Left renal pelvis (tissue), 4 donors: ENCODE measurements at places on chromosomes 6 and 20. TPM values are rescaled to one million over a fixed set of nuclear protein-coding genes. Genes with fewer than 3 reads are reported as not detected.

GRCh38 chr6:168667428-168667805 lies 226.4 kb downstream of the SMOC2 start:
- DNase-seq = no peak

GRCh38 chr20:48723308-48724264 lies 104.2 kb downstream of the PREX1 start:
- DNase-seq = no peak

GRCh38 chr20:21867811-21868210 lies 162.3 kb downstream of the PAX1 start:
- DNase-seq = no peak

Gene NKAIN4
- polyA plus RNA-seq = 24.2 TPM

GRCh38 chr20:12072221-12072953 lies 154.7 kb downstream of the BTBD3 start:
- DNase-seq = no peak

Gene CASS4
- polyA plus RNA-seq = 3.3 TPM

Gene C20orf144
- polyA plus RNA-seq = 0.32 TPM

- no peak for DNase-seq
Observed at GRCh38 chr6:34958734-34959133, 69.7 kb downstream of the ANKS1A start.

- DNase-seq = no peak
Observed at GRCh38 chr20:36467076-36467999, 74.0 kb upstream of the MYL9 start.

Gene PPP1R16B
- 4.5 TPM for polyA plus RNA-seq

DNA sequence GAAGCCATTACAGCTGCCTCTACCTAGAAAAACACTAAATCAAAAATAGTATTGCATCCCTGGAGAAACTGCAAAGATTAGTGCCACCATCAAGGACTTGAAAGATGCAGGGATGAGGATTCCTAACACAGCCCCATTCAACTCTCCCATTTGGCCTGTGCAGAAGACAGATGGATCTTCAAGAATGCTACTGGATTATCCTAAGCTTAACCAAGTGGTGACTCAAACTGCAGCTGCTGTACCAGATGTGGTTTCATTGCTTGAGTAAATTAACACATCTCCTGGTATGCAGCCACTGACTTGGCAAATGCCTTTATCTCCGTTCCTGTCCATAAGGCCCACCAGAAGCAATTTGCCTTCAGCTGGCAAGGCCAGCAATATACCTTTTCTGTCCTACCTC lies 117.4 kb downstream of the TBC1D32 start:
- no peak for DNase-seq

Gene VSTM2L
- 1.8 TPM for polyA plus RNA-seq

Gene ANGPT4
- 0.23 TPM for polyA plus RNA-seq

DNA sequence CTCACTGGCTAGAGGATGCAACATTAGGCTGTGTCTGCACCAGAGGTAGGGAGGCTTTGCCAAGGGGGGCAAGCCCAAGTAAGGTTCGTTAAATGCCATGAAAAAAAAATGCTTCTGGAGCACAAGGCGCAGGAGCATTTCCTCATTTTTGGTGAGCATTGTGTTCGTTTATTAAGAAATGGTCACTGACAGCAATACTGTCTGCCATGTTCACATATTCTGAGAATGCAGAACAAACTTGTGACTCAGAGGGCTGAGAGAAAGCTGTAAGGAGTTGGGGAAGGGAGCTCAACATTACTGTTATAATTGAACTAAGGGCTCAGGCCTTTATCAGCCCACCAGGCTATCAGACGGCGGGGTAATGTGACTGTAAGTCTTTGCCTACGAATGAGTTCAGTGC lies 465.4 kb upstream of the BTBD3 start:
- DNase-seq = no peak

DNA sequence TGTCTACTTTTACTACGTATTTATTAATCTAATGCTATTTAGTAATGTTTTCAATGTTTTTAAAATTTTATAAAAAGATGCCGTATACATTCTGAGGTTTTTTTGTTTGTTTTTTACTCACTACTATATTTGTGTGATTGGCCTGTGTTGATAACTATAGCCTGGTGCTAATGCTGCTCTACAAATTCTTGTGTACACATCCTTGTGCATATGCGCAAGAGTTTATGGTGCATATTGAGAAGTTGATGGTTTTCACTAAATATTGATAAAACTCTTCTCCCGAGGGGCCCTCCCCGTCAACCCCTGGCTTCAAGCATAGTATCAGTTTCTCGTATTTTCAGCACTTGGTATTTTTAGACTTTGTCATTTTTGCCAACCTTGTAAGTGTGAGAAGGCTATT lies 59.9 kb downstream of the E2F3 start:
- no peak for DNase-seq

DNA sequence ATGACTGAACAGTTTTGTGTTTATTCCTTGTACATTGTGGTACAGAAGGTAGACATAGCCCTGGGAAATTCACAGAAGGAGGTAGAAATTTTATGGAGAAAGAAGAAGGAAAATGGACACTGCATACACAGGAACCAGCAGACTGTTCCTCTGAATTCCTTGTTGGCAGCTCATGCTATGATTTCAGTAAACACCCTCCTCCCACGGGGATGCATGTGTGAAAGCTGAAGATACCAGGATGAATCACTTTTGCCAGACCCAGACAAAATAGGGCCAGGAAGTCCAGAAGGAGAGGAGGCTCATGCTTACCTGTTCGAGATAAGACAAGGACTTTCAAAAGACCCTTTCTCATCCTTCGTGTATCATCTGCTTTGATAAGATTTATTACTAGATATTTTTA lies 110.3 kb upstream of the GGTLC1 start:
- no peak for DNase-seq

DNA sequence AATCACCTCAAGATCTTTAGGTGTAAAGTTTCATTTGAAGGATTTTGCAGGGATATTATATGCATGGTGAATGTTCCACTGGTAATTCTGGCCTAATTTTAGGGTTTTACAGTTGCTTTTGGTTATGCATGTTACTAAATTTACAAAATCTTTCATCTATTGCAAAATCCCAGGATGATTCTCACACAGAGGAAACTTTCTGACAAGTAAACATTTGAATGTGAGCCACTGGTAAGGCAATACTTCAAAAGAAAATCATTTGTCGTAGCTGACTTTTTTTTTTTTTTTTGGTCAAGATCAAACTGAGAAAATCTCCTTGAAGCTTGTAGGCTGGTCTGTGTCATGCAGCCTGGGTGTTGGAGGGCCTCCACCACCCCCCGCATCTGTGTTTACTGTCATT lies 141.9 kb upstream of the EXOC2 start:
- no peak for DNase-seq

Gene NOX3
- polyA plus RNA-seq = 1.6 TPM

Gene TDP2
- 62.4 TPM for polyA plus RNA-seq

DNA sequence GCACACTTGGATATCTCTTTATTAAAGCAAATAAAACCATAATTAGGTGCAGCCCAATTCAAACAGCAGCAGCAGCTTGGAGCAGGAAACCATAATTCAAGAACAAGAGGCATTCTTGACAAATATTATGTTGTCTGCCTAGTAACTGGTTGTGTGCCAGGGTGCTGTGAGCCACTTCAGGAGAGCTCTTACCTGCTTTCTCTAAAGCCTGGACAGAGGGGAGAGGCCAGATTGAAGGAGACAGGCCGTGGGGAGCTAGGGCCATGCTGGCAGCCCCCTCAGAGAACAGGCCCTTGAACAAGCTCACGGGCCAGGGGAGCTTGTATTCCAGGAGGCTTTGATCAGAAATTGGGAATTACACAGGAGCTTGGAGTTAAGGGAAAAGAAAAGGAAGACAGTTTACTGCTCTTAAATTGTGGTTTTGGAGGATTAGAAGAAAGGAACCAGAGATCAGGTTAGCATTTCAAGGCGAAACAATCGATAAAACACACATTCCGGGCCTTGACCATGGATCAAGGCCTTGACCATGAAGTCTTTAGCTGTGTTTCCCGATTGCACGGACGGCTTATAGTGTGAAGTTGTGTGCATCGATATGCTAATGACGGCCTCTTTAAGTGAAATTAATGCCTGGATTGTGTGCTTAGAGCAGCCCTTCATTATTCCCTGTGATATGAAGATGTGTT lies 69.8 kb upstream of the NKX2-2 start:
- no peak for DNase-seq

GRCh38 chr6:2416128-2416712 lies 170.8 kb upstream of the GMDS start:
- DNase-seq = no peak

DNA sequence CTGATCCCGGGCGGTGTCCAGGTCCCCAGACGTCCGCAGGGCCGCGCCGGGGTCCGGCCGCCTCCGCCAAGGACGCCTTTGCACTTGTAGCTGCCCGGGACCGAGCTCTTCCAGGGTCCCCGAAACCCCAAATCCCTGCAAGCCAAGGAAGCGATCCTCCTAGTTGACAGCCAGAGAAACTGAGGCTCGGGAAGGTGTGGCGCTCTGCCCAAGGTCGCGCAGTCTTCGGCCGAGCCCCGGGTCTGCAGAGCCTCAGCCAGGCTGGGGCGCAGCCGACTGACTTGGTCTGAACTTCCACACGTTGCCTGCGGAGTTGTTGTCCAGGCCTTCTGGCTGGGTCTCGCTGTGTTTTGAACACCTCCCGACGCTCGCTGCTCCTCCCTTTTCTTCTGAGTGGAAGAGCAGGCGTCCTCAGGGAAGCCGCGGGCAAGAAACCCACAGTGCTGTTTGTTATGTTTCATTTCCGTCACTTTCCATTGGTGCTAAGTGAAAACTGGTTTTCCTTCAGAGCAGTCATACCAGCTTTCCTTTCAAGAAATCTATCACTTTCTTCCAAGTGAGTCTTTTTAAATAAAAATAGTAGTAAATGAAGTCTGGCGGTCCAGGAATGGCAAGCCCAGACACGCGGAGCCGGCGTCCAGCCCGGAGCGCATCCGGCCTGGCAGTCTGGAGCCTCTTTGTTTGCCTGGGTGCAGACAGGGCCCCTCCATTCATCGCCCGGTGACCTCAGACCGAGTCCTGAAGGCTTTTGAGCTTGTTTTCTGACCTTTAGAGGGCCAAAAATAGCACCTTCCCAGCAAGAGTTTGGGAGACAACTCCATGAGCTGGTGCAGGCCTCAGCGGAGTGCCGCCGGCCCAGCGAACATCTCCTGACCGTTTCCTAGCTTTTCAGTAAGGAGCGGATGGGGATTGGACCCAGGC lies 698 bp downstream of the FAM210B start:
- DNase-seq = no peak

DNA sequence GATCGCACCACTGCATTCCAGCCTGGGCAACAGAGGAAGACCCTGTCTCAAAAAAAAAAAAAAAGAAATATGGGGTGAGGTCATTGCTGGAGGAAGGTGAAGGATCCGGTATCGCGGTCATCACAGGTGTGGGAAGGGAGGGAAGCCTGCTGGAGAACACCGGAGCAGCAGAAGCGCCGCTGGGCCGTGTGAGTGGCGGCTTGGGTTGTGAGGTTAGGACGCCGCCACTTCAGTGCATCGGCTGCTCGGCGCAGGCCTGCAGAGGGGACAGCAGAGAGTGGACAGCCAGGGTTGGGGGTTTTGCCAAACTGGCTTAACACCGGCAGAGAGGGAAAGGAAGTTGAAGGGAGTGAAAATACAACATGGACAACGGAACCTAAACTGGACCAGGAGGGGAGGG lies 5.4 kb downstream of the TLDC2 start:
- DNase-seq = no peak

GRCh38 chr6:36701401-36701991 lies 3.9 kb downstream of the RAB44 start:
- no peak for DNase-seq

Gene HEY2
- polyA plus RNA-seq = 6.9 TPM

Gene PI16
- polyA plus RNA-seq = 5.1 TPM

- no peak for DNase-seq
Observed at GRCh38 chr6:93407186-93407585, 12.2 kb downstream of the EPHA7 start.

GRCh38 chr6:167796192-167796981 lies 30.3 kb upstream of the AFDN start:
- no peak for DNase-seq

DNA sequence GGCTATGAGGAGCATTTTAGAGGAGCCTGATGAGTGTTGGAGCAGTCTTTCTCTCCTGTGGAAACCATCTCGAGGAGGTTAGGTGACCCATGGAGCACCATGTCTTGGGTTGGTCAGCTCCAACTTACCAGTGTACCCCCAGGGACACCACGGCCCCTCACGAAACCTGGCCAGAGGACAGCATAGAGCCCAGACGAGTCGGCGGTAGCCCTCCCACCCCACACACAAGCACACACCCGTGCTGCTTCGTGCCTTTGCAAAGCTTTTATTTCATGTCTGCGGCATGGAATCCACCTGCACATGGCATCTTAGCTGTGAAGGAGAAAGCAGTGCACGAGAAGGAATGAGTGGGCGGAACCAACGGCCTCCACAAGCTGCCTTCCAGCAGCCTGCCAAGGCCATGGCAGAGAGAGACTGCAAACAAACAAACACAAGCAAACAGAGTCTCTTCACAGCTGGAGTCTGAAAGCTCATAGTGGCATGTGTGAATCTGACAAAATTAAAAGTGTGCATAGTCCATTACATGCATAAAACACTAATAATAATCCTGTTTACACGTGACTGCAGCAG lies 53.6 kb downstream of the EZR start:
- no peak for DNase-seq

GRCh38 chr6:14055541-14055940 lies 62.0 kb upstream of the CD83 start:
- no peak for DNase-seq

DNA sequence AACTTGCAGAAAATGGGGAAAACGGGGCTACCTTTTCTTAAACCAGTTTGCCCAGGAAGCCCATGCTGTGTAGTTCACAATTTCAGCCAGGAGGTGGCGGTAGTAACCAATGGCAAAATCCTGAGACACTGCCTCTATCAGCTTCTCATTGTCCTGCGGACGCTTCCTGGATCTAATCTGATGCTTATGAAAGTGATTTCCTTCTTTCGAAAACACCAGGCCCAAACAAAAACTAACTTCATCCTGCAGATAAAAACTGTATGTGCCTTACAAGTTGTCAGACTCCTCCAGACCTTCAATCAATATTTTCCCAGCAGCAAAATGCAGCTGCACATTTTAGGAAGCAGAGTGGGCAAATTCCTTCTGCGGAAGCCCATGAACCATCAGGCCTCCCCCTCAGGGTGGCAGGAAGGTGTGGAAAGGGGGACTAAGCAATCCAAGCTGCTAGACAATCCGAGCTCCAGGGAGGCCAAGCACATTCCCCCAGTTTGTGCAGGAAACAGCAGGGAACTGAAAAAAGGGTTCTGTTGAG lies 88.5 kb downstream of the LY86 start:
- no peak for DNase-seq

DNA sequence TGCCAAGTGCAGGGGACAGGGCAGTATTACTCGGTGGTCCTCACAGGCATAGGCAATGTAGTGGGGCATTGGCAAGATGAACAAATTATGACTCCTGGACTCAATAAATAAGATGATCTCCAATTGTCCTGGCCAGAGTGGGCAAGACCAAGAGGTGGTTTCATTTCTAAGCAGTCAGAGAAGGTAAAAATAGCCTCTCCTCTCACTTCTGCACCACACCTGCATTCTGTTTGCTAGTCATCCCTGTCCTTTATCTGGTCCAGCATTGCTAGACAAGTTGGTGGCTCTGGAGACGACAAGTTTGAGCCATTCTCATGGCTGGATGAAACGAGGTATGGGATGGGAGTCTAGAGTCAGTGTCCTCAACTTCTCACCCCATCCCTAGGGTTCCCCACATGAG lies 83.0 kb downstream of the BANF2 start:
- DNase-seq = no peak

Gene ADGRF5
- polyA plus RNA-seq = 24.7 TPM

GRCh38 chr20:57707320-57707719 lies 2.5 kb downstream of the PMEPA1 start:
- DNase-seq = no peak

- no peak for DNase-seq
Observed at GRCh38 chr6:9208966-9209365, 773.6 kb upstream of the SLC35B3 start.

Gene HBS1L
- 88.8 TPM for polyA plus RNA-seq

Gene PBOV1
- polyA plus RNA-seq = 0.07 TPM

- no peak for DNase-seq
Observed at GRCh38 chr20:19589787-19590362, 168.2 kb upstream of the RIN2 start.
